ENCODE measurements at places on chromosomes 16 and 17. TPM values are rescaled to one million over a fixed set of nuclear protein-coding genes. Genes with fewer than 3 reads are reported as not detected.
A peak's percentile ranks its signal among the peaks of the same experiment; 100 is the strongest.

FOXC2 gene
- 0.42 TPM for total RNA-seq

CRYM gene
- total RNA-seq, result not detected

DLX4 gene
- total RNA-seq, result 0.55 TPM

PLSCR3 gene
- 42.6 TPM for total RNA-seq

MED13 gene
- 67.3 TPM for total RNA-seq

MYH8 gene
- not detected for total RNA-seq

TTYH2 gene
- 5.6 TPM for total RNA-seq

GRCh38 chr17:83064732-83065659 is 14.4 kb upstream of the METRNL start:
- DNase-seq, result peak; percentile 88

DNA sequence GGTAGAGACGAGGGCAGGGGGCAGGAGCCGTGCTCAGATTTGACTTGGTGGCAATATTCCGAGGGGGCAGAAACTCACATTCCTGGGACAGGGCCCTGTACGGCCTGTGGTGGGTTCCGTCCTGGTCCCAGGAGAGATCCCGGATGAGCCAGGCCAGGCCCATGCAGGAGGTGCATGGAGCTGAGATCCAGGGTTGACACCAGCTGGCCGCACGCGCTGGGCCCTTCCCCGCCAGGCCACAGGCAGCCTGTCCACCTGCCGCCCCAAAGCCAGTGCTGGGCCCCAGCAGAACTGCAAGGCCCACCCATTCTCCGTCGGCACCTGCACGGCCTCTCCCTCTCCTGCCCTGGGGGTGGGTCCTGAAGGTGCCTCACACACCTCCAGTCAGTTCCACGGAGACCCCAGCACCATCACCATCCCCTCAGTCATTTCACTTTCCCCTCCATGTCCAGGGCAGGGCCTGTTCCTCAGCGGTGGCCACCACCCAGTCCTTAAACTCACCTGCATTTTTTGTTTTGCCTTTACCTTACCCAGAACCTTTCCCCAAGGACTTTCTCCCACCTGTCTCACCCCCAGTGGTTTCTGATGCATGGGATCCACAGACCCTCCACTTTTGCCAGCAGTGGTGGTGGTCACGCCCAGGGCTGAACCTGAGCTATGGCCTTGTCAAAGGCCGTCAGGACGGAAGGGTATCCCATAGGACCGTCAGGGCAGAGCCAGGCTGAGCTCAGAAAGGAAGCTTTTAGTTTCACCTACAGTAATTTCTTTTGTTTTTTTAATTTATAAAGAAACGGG is 25.1 kb upstream of the CDH15 start:
- DNase-seq, result no peak

DNA sequence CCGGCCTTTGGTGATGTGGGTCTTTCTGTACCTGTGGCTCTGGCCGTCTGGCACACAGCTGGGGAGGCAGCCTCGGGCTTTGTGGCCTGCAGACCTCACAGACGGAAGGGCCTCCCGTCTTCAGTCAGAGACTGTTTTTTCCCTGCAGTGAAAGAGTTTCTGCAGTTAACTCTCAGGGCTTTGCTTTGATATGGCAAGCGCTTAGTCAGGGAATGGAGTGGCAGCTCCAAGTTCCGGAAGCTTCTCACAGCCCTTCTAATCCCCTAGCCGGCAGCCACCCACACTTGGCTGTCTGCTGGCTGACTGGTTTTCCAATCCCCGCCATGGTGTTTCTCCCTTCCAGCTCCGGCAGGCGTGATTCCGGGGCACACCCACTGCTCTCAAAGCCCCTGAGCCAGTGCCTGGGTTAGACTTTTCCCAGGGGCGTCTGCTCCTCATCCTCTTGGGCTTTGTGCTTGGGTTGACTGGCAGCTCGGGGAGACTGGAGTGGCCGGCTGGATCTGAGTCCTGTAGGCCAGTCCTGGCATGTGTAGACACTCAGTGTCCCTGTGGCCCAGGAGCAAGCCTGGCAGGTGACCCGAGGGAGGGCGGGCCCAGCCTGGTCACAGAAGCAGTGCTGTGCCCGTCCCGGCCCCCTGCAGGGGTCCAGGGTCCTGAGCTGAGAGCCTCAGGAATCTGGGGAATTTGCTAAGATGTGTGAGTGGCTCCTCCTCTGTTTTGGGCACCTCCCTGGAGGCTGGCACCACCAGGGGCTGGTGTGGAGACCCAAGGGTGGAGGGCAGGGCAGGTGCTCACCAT is 29.9 kb downstream of the BAIAP2 start:
- DNase-seq, result no peak

DNA sequence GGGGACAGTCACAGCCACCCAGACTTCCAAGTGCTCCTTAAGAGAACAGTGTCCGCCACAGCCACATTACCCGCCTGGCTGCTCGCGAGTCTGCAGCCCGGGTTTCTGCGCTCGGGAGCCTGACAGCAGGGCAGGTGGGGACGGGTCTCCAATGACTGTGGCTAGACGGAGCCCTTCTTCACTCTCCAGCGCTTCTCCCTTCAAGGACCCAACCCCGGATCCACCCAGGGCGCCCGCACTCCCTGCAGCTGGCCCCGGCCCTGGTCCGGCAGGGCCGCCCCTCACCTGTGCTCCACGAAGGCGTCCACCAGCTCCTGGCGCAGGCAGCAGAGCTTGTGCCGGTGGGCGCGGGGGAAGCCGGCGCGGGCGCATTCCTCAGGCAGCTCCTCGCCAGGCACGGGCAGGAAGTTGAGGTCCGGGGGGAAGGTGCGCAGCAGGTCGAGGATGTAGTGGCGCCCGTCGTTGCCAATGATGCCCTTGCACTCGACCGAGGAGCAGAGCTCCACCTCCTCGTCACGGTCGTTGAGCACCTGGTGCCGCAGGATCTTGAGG is 13.9 kb downstream of the CLUH start:
- peak; percentile 79 for DNase-seq

DNA sequence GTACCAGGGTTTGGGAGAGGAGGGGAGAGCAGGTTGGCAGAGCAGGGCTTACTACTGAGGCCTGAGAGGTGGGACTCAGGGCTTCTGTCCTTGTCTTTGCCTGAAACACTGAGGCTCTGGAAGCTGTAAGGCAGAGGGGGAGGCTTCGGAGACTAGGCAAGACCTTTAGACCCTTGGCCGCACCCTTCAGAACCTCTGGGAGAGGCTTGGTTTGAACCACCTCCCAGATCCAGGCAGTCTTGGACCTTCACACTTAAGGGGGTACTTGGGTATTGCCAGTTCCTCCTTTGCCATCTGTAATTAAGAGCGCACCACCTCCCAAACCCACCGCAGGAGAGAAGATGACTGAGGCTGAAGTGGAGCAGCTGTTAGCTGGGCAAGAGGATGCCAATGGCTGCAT is 12.9 kb downstream of the MYL4 start:
- DNase-seq, result no peak

DNA sequence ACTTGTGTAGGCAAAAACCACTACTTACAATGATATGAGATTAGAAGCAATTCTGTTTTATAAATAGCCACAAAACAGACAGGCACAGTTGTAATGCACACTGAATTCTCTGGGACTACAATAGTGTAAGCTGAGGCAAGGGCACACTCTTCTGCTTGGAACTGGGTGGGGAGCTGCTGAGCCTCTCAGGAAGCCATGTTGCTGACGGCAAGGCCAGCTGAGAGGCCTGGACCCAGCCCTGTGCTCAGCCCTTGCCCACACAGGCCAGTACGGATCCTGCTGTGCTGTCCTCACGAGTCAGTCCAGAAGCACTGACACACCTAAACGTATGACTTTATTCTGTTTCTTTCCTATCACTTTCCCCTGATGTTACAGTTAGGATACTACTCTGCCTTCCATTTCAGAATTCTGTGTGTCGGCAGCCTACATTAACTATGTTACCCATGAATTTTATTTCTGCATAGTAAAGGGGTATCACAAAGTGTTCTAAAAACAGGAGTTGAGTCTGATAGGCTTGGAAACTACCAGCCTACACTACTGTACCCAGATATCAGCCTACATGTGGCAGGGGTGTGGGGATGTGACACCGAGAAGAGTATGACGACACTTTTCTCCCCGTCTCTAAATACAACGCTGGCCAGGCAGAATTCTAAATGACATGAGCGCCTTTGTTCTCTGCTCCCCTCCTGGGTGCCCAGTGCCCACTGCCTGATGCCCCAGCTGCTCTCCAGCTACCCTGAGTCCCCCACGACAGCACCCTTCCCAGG is 41.1 kb upstream of the FAAP100 start:
- no peak for DNase-seq

- DNase-seq, result no peak
Measured at GRCh38 chr17:71440513-71440912, 680.3 kb upstream of the SOX9 start.

DNA sequence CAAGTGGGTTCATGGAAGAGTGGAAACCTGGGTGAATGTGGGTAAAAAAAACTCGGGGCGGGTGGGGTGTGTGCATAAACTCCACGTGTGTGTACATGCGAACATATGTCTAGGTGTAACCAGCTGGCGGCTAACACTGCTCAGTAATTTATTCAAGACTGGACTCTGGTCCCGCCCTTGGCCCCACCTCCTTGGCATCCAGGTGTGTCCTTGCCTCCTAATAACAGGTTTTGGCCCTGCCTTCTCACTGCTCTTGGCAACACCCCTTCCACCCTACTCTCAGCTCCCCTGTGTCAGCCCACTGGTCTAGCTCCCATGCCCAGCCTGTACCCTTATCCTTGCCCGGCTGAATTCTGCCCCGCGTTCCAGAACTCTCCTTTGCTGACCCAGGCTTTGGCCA is 8.3 kb downstream of the FLII start:
- no peak for DNase-seq

DNA sequence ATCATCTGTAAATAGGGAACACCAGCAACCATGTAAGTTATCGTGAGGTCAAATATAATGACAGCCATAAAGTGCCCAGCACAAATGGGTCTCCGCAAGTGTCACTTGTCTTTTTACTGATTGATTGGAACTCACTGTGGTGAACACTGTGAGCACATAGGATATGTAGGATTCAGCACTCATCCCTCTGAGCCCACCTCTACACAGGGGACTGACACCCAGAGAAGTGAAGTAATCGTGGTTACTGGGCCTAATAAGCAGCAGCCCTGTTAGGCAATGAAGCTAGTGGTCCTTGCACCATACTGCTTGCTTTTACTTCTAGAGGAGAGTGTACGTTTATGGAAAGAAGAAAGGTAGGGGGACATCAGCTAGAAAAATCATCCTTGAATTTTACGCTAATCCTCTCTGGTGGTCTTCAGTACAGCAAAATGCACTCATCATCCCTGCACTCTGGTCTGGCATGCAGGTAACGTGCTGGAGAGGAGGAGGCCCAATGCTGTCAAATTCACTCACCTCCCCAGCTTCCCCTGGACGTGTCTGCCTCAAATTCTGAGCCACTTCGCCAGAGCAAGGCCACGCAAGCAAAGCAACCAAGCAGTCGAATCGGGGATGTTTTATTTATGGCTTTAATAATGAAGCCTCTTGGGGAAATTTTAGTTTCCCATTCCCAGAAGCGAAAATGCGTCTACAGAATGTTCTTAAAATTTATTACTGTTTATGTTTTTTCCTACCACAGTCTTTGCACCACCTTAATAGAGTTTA is 74.7 kb downstream of the YPEL2 start:
- no peak for DNase-seq

- DNase-seq, result no peak
Measured at GRCh38 chr17:81601525-81602120, 35.3 kb downstream of the NPLOC4 start.

- DNase-seq, result no peak
Measured at GRCh38 chr17:60640503-60640902, 37.1 kb upstream of the BCAS3 start.

- no peak for DNase-seq
Measured at GRCh38 chr17:49218941-49219913, 8.7 kb downstream of the ABI3 start.

GRCh38 chr17:49001671-49002070 is 4.5 kb downstream of the IGF2BP1 start:
- no peak for DNase-seq

- no peak for DNase-seq
Measured at GRCh38 chr17:64087252-64088005, 42.5 kb downstream of the ERN1 start.

DNA sequence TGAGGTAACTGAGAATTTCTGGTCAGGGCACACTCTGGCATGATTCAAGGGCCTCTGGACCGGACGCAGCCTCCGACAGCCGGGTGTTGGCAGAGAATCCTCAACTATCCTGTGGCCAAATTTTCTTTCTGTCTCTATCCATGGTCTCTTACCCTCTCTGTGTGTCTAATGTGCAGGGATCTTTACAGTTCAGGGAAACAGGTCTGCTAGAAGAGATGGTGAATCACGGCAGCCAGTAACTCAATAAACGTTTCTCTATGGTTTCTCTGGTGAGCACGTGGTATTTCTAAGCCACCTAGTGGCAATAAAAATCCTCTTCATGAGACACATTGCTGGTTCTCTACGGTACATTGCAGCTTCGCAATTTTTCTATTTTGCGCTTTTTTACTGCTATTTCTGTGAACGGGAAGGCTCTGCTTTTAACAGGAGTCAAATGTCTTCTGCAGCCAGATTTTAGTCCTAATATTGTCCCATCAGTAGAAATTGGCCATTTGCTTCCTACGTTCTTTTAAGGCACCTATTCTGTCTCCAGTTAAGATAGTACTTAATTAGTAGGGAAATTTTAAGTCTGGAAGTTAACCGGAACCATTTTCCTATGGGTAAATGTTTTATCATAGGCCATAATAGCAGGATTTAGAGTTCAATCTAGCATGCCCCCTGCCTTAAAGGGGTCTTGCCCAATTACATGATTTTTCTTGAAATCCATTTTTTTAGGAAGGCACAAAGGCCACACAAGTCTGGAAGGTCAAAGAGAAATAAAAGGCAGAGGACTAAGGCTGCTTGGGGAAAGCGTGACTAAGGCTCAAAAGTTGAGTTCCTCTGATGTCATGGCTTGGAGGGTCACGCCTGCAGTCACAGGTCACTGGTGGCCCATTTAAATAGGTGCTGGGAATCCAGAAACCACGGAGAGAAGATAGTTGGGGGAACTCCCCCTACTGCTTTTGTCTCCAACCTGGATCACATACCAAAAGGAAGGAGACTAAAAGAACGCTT is 31.5 kb downstream of the QPRT start:
- no peak for DNase-seq

DNA sequence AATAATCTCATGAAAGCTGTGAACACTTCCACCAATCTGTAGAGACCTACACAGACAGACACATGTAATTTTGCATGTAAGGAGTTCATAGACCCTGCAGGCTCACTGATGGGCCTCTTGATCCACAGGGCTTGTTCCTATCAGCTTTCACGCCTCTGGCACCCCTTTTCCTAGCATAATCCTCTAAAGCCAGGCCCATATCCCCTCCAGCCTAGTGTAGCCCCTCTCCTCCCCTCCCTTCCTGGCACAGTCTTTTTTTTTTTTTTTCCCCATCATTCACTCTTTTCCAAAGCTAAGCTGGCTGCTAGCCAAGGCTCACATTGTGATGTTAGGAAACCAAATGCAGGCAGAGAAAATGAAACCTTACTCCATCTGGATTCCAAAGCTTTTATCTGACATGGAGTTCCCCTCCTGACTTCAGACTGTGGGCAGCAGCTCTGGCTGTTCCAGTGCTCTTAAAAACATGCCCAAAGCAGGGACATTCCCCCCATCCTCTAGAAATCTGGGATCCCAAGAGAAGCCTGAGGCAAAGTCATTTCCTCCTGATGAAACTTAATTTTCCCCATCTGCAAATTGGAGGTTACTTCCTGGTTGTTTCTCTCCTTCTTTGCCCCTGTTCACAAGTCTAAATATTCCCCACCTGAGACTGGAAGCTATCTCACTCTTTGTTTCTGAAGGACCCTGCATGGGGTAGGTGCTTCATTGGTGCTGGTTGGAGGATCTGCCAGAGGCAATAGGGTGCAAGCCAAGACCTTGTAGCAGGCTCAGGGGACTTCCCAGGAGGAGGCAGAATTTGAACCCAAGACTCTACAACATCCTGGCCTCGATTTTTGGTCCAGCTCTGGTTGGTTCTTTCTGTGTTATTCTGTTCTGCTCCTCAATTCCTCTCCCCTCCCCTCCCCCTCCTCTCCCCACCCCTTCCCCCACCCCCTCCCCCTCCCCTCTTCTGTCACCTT is 9.9 kb upstream of the CCL5 start:
- DNase-seq, result no peak
